ENCODE measurements at places on chromosomes 6 and 20.

DNA sequence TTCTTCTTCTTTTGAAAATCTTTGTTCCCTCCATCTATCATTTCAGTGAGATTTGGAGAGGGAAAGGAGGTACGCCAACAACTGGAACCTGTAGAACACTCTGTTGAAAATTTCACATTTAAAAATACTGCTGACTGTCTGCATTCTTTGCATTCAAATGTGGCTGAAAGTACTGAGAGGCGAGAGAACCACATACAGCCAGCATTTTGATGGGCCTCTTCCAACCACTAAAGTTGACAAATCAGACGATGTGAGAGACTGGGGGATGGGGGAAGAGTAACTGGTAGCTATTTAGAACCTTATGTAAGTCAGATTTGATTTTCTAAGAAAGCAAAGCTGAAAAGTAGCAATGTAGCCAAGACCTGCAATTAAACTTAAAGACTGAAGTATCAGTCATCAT is 77.5 kb downstream of the FKBP5 start:
- no peak for DNase-seq

GRCh38 chr6:40252531-40253258 is 318.4 kb upstream of the MOCS1 start:
- no peak for DNase-seq

- no peak for DNase-seq
Observed at GRCh38 chr6:25971187-25971821, 8.7 kb downstream of the TRIM38 start.

DNA sequence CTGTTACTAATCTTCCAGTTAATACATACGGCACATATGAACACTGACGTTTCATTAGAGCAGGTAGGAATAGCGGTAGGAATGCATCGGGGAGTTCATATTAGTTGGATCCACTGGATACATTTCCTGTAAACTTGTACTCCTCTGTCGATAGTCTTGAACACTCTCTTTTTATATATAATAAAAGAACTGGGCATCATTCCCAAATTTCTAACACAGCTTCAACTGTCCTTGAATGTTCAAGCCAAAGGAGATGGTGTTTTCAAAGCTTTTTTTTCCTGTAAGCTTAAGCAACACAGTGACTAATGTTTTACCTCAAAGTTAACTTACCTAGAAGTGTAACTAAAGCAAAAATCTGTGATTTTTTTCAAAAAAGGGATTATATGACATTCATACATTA is 195.3 kb downstream of the UTRN start:
- DNase-seq: no peak

DNA sequence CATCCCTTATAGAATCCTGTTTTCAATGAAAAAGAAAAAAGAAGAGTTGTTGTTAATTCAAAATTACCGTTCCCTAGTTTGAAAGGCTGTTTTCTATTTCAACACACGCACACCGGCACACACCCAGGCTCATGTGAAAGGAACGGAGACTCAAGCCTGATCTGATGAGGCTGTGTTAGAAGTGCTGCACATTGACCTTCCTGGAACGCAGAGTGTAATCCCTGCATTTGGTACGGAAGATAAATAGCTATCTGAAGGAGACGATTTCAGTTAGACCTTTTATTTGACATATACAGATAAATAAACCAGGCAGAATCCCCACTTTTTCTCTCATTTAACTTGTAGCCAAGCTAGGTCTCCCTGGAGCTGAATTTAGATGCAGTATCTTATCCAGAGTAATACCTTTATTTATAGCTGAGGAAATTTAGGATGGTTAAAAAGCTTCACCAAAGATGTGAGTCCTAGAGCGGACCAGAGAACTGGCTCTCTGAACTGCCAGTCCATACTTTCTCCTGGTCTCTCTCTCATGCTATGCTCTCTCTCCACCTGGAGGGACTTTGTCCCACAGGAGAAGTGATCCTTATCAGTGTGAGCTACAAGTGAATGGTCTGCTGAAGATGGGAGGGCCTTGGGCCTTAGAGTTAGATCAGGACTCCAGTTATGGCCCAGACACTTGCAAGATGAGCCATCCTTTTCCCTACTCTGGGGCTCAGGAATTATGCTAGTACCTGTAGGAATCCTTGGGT is 30.6 kb downstream of the MAP3K4 start:
- DNase-seq: no peak

DNA sequence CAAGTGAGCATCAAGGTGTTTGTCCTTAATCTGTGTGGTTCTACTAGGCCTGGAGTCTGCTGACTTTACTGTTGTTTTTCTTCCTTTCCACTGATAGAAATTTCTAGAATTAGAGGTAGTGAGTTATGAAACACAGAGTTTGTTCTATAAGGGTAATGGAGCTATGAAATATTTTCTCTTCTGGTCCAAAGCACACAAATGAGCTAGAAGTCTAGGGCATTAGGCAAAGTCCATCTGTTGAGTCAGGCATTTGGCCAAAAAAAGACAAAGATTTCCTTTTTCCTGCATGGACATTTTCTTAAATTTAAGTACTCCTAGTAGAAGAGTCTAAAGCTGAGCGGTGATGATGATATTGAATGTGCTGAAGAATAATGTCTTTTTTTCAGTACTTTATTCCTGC is 174.3 kb upstream of the STXBP5 start:
- no peak for DNase-seq

- peak; percentile 21 for DNase-seq
Observed at GRCh38 chr20:25007491-25008305, 15.1 kb upstream of the APMAP start.

GRCh38 chr6:80501636-80502035 is 395.2 kb downstream of the BCKDHB start:
- no peak for DNase-seq

GRCh38 chr20:44780226-44780625 is 30.1 kb downstream of the RIMS4 start:
- no peak for DNase-seq

GRCh38 chr6:55708711-55709110 is 129.7 kb upstream of the HMGCLL1 start:
- no peak for DNase-seq

- DNase-seq: no peak
Observed at GRCh38 chr6:7121700-7122241, 14.0 kb downstream of the RREB1 start.

DNA sequence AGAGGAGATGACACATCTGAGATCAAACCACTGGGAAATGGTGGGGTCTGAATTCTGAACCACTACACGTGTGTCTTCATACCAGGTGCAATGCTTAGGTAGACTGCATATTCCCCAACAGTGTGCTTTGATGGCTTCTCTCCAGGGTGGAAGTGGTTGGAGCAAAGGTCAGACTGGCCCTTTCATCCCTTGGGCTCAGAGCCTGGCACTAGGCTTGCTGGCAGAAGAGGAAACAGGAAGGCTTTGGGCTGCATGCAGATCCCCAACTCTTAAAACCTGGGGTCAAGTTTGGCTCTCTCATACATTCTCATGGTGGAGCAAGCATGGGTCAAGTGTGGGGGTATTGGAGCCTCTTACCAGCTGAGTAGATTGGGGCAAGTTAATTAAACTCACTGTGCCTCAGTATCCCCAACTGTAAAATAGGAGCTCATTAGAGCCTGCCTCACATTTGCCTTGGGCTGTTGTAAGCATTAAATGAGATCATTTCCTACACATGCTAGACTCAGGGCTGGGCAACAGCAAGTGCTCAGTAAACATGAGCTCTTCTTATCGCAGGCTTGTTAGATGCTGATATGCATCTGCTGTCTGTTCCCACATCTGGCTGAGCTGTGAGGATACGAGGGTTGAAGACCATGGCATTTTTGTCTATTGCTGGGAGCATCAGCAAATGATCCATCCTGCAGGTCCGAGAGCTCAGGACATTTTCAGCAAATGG is 51.6 kb upstream of the FAM83D start:
- no peak for DNase-seq

DNA sequence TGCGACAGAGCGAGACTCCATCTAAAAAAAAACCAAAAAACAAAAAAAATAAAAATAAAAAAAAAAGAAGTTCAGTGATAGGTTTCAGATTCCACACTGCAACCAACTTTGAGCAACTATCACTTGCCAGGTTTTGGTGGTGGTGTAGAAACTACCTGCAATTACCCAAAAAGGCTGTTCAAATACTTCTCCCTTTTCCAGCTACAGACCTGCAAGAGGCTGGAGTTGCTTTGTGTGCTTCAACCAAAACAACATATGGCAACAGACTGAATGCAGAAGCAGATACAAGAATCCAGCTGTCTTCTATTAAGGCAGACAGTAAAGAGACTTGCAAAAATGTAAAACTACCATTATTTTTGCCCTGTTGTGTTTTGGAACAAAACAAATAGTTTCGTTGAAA is 9.3 kb upstream of the BCAS1 start:
- no peak for DNase-seq

- no peak for DNase-seq
Observed at GRCh38 chr6:142322504-142323198, 20.8 kb downstream of the ADGRG6 start.

DNA sequence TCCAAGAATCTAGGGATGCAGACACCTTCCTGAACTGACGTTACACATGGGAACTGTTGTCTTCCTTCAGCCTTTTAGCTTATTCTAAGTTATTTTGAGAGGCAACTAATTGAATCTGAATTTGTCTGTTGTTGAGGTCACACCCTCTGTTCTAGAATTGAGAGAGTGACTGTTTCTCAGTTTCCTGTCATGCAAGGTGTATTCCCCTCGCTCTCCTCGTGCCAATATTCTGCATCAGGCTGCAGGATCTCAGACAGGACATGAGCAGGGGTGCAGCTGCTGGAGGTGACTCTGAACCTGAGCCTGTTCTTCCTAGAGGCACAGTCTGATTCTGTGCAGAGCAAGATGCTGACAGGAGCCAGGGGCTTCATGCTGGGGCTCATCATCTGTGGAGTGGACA is 52.5 kb downstream of the HLA-DPB1 start:
- DNase-seq: no peak

DNA sequence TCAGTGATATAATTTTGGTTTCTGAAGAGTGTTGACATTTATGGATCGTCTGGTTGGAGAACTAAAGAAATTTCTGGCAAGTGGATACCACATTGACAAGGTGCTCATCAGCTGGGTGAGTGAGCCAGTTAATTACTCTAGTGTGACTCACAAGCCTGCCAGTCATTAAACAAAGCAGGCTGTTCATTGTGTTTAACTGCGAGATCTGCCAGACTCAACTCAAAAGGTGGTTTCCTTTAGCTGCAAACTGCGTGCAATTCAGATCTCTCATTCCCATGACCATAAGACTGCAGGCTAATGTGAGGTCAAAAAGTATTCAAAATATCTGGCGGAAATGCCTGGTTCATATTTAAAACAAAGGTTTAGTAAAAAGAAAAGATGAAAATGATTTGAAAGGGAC is 32.5 kb upstream of the IYD start:
- no peak for DNase-seq

DNA sequence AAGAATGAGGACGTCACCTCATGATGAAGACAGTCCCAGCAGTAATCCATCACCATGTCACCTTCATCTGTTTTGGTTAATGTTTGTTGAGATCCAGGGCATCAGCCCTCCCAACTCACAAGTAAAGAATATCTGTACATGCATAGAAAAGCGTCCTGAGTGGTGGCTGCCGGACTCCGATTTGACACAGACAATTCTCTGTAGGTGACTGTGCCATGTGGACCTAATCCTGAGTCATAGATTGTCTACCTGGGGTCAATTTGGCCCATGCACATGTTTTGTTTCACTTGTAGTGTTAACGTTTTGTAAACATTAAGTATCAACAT is 168.4 kb upstream of the UST start:
- DNase-seq: no peak

- DNase-seq: no peak
Observed at GRCh38 chr6:156873654-156874380, 96.6 kb downstream of the ARID1B start.

- DNase-seq: no peak
Observed at GRCh38 chr6:157724138-157724820, 98.8 kb upstream of the SNX9 start.

DNA sequence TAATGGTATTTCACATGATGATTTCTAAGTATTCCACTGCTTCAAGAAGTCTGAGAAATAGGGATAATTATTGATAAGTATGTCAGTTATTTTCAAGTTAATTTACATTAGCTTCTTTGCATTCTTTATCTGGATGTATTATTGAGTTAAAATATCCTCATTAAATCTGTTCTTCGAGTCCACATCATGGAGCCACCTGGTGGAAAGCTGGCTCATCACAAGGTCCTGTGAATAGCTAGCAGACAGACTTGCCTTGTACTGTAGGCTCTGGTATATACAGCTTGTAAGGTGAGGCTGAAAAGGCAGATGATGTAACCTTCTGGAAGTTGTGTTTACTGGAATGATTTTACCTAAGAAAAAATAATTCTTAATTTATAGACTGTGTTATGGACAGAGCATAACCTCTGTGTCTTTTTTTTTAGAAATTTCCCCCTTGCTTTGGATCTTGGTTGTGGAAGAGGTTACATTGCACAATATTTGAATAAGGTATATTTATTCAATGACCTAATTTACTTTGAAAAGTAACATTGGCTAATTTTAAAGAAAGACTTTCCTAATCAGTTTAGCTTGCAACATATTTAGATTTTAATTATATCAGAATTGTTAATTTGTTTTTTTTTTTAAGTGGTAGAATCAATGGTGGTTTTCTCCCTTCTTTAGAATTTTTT is 3.5 kb downstream of the NDUFAF5 start:
- DNase-seq: peak; percentile 38

DNA sequence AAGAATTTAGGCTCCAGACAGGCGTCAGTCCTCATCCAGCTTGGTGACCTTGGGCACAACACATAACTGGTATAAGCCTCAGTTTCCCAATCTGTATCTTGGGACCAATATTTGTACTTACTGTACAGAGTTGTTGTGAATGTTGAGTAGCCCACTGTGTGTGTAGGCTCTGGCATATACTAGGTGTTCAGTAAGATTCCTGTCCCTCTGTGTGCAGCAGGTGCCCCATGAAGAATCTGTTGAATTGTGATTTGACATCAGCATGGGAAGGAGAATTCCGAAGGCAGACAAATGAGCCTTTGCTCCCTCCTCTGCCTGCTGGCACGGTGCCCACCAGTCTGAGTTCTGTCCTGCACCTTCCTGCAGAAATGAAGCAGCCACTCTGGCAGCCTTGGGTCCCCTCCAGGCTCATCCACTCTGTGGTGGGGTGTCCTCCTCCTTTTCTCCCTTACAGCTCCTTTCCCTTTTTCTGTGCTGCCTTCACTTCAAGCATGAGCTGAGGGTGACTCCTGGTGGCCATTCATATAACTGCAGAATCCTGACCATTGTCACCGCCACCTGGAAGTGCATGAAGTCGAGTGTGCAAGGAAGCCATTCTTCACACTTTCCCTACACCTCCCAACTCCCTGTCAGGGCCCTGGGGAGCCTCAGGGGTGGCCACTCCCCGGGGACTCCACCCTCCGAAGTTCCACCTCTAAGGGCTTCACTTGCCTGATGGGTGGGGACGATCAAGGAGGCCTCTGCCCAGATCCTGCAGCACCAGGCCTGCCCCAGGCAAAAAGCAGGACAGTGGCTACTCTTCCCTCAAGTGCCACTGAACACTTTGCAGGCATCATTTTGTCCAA is 48.2 kb downstream of the MRPL14 start:
- peak; percentile 64 for DNase-seq

- peak; percentile 8 for DNase-seq
Observed at GRCh38 chr20:63961664-63962425, 5.6 kb upstream of the UCKL1 start.

DNA sequence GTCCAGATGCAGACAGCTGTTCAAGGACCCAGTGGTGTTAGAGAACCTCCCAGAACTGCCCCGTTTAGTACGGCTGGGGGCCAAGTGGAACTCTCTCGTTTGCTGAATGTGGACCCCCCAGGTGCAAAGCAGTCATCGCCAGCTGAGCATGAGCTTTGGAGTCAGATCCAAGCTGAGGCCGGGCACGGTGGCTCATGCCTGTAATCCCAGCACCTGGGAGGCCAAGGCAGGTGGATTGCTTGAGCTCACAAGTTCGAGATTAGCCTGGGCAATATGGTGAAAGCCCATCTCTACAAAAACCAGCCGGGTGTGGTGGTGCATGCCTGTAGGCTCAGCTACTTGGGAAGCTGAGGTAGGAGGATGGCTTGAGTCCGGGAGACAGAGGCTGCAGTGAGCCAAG is 29.7 kb downstream of the FOXC1 start:
- DNase-seq: no peak

All from left colon (tissue), 2 donors.